ENCODE measurements at places on chromosomes 16 and 17. TPM values are rescaled to one million over a fixed set of nuclear protein-coding genes. Genes with fewer than 3 reads are reported as not detected.

The CHST6 gene
- total RNA-seq: 1.3 TPM

The COL1A1 gene
- total RNA-seq: 1.3 TPM

The KRT37 gene
- not detected for total RNA-seq

The C17orf113 gene
- total RNA-seq: 0.07 TPM

The ADAD2 gene
- not detected for total RNA-seq

The TNFAIP1 gene
- total RNA-seq: 50.8 TPM

The PRKAR1A gene
- 268 TPM for total RNA-seq

The IRX3 gene
- total RNA-seq: not detected

The FBXW10B gene
- 0.22 TPM for total RNA-seq

The CCL14 gene
- total RNA-seq: 51.3 TPM

The RPS6KB1 gene
- 39.0 TPM for total RNA-seq

The DPEP2 gene
- not detected for total RNA-seq

The C1QTNF1 gene
- total RNA-seq: 4.1 TPM

The KRTAP4-4 gene
- total RNA-seq: not detected

The ABCC6 gene
- under 0.01 TPM for total RNA-seq

The SOST gene
- total RNA-seq: not detected

The AATK gene
- 3.8 TPM for total RNA-seq

The CD300E gene
- not detected for total RNA-seq

The NMRAL1 gene
- 51.7 TPM for total RNA-seq

The JPH3 gene
- total RNA-seq: 0.13 TPM

The TBC1D3G gene
- total RNA-seq: not detected

The GNG13 gene
- not detected for total RNA-seq

The IGFALS gene
- total RNA-seq: not detected

The MYO19 gene
- 107 TPM for total RNA-seq

The TEX19 gene
- 0.07 TPM for total RNA-seq

The SPN gene
- not detected for total RNA-seq

The PYY gene
- not detected for total RNA-seq

The LRRC75A gene
- 1.6 TPM for total RNA-seq

The CTRB2 gene
- not detected for total RNA-seq

The CCDC154 gene
- total RNA-seq: not detected
